NCI-H774 (cell line): ENCODE measurements at places on chromosomes 2 and 18.

DNA sequence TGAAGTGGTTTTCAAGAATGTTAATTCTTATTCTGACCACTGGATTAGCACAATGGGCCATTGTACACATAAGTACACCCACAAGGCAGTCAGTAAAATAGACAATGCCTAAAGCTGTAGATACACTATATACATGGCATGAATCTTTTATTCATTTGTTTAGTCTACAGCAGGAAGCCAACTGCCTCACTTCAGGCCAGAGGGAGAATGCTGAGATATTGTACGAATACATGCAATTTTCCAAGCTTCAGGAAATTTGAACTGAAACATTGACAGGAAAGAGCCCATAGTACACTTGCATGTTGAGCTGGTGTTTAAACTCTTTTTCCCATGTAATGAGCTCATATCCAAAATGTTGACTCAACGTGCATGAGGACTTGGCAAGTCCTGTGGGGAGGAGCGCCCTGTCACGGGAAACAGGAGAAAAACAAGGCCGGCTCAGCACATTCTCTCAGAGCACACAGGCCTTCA, 111.6 kb upstream of the CYP1B1 start:
- peak; percentile 67 for DNase-seq

DNA sequence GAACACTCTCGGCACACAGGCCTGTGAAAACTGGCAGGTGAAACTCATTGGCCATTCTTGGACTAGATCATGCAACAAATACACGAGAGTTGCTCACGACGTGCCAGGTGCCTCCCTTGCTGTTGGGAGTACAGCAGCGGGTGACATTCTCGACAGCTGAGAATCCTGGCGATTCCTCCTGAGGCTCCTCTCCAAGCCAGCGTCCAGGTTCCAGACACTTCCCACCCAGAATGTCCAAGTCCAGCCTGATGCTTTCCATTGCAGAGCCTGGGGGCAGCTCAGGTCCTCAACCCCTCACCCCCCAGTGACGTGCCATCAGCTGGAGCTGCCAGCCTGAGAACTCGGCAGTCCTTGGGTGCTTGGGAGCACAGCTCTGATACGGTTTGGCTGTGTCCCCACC, 124.2 kb downstream of the PXDN start:
- no peak for DNase-seq

- DNase-seq: no peak
Observed at GRCh38 chr2:50752237-50752636, 279.7 kb downstream of the NRXN1 start.

DNA sequence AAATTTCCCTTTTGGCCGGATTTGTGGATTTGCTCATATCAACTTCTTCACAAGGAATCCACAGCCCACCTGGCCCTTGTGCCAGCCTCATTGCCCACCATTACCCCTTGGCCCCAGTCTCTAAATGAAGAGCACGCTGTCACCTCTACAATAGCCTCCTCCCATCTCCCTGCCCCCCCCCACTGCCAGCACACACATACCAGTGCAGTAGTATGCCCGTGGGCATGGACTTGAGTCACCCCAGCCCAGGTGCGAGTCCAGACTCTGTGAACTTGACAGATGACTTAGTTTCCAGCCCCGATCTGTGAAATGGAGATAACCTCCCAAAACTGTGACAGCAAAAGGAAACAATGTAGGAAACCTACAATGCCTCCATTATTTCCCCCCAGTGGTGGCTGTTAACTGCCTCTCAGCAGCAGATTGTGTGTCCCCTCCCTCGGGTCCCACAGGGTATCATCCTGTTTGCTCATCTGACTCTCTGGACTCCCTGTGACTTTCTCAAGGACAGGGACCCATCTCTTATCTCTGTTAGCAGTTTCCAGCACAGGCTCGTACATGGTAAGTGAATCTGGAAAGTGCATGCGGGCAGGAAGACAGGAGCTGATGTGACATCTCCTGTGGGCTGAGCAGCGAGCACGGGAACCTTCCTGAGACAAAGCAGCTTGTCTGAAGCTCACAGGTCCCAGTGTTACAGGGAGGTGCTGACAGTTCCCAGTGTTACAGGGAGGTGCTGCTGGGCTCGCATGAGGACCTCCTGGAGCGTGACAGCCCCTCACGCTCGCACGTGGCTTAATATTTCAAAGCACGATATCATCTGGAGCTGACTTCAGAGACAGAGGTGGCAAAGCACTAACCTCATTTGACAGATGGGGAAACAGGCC, 4.2 kb upstream of the TMEM185B start:
- no peak for DNase-seq

DNA sequence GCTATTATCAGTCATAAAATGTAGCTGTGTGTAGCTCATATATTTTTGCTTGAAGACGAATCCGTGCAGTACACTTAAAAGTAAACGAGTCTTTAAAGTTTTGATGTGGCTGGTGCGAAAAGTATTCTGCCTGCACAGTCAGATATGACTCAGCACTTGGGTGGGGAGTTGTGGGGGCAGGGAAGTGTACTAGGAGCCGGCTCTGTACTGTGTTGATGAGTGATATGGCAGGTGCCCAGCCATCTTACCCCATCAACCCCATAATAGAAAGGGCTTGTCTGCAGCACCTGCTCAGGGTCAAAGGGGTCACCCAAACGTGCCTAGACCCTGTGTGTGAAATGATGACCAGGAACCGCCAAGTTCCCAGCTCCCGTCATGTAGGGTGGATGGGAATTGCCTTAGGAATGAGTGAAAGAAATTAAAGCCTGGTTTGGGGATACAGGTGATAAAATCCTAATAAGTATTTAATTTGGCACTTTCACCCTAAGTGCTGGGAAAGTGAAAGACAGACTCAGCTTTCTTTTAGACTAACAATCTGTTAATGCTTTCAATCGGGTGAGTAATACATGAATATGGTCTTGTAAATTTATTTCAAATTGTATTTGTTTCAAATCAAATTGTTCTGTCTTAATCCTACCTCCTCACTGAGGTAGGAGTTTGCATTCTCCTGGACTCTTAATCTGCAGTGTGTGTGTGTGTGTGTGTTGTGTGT, 48.0 kb downstream of the BCL2L11 start:
- DNase-seq: peak; percentile 14

- DNase-seq: no peak
Observed at GRCh38 chr18:45739848-45740247, 15.9 kb downstream of the SLC14A1 start.

GRCh38 chr2:144630459-144631215, 110.7 kb upstream of the ZEB2 start:
- DNase-seq: no peak

- DNase-seq: peak; percentile 48
Observed at GRCh38 chr2:168354499-168354898, 101.6 kb upstream of the CERS6 start.

DNA sequence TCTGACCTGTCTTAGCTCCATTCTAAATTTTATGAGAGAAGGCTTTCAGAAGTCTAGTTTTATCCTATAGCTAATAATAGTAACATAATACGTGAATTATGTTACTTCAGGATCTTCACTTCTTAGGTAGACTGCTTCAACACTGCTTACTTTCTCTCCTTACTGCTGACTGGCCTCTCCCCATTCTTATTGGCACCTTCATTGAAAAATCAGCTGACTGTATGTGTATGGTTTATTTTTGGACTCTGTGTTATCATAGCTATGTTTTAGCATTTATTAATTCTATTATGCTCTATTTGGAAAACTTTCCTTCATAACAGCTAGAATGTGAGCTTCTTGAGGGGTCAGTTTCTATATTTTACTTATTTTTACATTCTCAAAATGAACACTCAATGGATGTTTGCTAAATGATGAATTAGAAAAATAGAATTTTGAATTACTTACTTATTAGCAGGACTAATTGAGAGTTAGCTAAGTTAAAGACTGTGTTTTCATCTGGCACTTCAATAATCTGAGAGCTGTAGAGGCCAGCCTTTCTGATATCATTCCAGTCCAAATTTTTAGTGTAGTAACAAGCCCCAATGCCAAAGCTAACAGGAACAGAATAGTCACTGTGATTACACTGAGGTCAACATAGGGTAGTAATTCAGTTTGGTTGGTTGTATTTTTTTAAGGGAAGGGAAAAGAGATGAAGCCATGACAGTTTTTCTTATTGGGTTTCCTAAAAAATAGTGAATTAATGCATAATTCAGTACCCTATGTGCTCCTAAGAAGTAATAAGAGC, 92.3 kb downstream of the TTC27 start:
- DNase-seq: no peak

DNA sequence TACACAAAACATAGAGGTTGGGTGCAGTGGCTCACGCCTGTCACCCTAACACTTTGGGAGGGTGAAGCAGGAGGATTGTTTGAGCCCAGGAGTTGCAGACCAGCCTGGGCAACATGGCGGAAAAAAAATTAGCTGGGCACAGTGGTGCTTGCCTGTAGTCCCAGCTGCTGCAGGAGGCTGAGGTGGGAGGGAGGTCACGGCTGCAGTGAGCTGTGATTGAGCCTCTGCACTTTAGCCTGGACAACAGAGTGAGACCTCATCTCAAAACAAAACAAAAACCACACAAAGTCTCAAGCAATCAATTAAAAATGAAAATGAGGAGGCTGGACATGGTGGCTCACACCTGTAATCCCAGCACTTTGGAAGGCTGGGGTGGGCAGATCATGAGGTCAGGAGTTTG, 4.9 kb downstream of the NOP58 start:
- DNase-seq: no peak

- no peak for DNase-seq
Observed at GRCh38 chr2:174046172-174046571, 81.0 kb upstream of the SP3 start.

GRCh38 chr18:75068682-75069435, 140.1 kb downstream of the PTGR3 start:
- DNase-seq: no peak
